Breast epithelium (tissue), 4 donors: ENCODE measurements at places on chromosomes 3 and 15. TPM values are rescaled to one million over a fixed set of nuclear protein-coding genes. Genes with fewer than 3 reads are reported as not detected.

Gene PCLAF
- 0.59 TPM for total RNA-seq

Gene CX3CR1
- total RNA-seq, result 2.8 TPM

Gene SCG5
- total RNA-seq, result not detected

- H3K4me1 ChIP-seq, result peaks cover 7% of the 10 kb centered on the region
- H3K4me3 ChIP-seq, result no peak overlapping the region
- no peak for DNase-seq
- H3K36me3 ChIP-seq, result no peaks in the 10 kb centered on the region
Measured at GRCh38 chr15:83887961-83888360, 234.0 kb downstream of the ADAMTSL3 start.

DNA sequence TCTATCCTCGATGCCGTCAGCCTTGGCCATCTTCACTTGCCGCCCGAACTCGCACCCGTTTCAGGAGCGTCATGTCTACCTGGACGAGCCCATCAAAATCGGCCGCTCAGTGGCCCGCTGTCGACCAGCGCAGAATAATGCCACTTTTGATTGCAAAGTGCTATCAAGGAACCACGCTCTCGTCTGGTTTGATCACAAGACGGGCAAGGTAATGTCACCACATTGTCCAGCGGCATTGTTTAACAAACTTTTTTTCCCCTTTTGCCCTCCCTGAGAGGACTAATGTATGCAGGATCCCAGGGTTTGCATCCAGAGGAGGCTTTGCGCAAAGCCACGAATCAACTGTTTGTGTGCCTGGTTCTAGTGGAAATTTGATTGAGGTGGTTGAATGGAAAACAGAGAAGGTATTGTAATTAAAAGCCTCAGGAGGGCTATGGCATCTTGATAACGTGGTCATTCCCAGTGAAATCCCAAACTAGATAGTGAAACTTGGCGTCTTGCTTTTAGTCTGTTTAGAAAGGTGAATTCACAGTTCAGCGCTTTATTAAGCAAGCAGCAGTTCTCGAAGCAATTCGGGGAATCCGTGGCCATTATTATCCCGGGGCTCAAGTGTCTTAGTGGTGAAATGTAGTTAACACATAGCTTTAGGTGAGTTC, 1.7 kb downstream of the SLMAP start:
- peak overlapping the region; percentile 95 for H3K27ac ChIP-seq
- no peaks in the 10 kb centered on the region for H3K27me3 ChIP-seq
- DNase-seq, result no peak

- DNase-seq, result no peak
- no peaks in the 10 kb centered on the region for H3K36me3 ChIP-seq
- H3K27me3 ChIP-seq, result no peaks in the 10 kb centered on the region
- no peaks in the 10 kb centered on the region for H3K4me1 ChIP-seq
- H3K4me3 ChIP-seq, result no peak overlapping the region
- no peak overlapping the region for H3K27ac ChIP-seq
Measured at GRCh38 chr3:58254144-58254543, 16.6 kb downstream of the ABHD6 start.

- H3K4me1 ChIP-seq, result no peaks in the 10 kb centered on the region
- H3K27ac ChIP-seq, result no peak overlapping the region
- H3K4me3 ChIP-seq, result no peak overlapping the region
- no peaks in the 10 kb centered on the region for H3K27me3 ChIP-seq
- H3K36me3 ChIP-seq, result no peaks in the 10 kb centered on the region
Measured at GRCh38 chr15:60620708-60621107, 141.8 kb upstream of the ICE2 start.

DNA sequence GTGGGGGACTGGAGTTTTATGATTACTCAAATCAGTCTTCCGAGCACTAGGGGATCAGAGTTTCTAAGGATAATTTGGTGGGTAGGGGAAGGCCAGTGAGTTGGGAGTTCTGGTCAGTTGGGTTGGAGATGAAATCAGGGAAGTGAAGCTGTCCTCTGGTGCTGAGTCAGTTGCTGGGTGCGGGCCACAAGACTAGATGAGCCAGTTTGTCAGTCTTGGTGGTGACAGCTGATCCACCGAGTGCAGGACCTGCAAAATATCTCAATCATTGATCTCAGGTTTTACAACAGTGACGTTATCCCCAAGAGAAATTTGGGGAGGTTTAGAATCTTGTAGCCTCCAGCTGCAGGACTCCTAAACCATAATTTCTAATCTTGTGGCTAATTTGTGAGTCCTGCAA, 249.4 kb downstream of the FAM43A start:
- H3K27me3 ChIP-seq, result no peaks in the 10 kb centered on the region
- H3K27ac ChIP-seq, result no peak overlapping the region
- no peak overlapping the region for H3K4me3 ChIP-seq
- H3K4me1 ChIP-seq, result no peaks in the 10 kb centered on the region
- H3K36me3 ChIP-seq, result no peaks in the 10 kb centered on the region

GRCh38 chr3:185153861-185154629, 1.2 kb upstream of the C3orf70 start:
- DNase-seq, result no peak
- H3K4me1 ChIP-seq, result peaks cover 6% of the 10 kb centered on the region
- H3K4me3 ChIP-seq, result no peak overlapping the region
- peak overlapping the region; percentile 40 for H3K27ac ChIP-seq

DNA sequence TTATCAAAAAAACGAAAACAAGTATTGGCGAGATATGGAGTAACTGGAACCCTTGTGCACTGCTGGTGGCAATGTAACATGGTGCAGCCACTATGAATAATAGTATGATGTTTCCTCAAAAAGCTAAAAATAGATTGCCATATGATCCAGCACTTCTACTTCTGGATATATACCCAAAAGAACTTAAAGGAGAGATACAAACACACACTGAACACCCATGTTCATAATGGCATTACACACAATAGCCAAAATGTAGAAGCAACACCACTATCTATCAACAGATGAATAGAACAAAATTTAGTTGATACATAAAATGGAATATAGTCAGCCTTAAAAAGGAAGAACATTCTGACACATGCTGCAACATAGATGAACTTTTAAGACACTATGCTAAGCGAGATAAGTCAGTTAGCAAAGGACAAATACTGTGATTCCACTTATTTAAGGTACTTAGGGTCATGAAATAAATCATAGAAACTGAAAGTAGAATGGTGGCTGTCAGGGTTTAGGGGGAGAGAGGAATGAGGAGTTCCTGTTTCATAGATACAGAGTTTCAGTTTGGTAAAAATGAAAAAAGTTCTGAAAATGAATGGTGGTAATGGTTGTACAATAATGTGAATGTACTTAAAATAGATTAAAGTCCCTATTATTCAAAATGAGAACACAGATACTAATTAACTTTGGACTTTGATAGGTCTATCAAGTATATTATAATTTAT, 59.4 kb upstream of the IMPG2 start:
- H3K4me3 ChIP-seq, result no peak overlapping the region
- no peaks in the 10 kb centered on the region for H3K27me3 ChIP-seq
- H3K36me3 ChIP-seq, result no peaks in the 10 kb centered on the region
- no peaks in the 10 kb centered on the region for H3K4me1 ChIP-seq

DNA sequence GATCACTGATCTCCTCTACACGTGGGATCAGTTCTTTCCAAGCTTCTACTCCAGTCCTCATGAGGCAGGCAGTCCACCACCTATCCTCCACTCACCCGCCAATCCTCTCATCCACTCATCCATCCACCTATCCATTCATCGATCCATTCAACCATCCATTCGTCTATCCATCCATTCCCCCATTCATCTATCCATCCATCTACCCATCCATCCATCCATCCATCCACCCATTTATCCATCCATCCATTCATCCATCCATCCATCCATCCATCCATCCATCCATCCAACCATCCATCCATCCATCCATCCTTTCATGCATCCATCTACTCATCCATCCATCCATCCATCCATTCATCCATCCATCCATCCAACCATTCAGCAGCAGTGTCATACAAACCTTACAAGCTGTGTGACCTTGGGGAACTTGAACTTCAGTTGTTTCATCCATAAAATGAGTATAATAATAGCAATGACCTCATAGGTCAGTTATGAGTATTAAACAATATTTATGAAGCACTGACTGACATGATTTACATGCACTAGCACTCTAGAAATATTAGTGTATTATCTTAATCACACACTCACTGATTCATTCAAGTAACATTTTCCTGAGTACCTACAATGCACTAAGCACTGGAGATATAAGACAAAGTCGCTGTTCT, 55.0 kb downstream of the TLE3 start:
- H3K36me3 ChIP-seq, result no peaks in the 10 kb centered on the region
- DNase-seq, result no peak
- no peaks in the 10 kb centered on the region for H3K27me3 ChIP-seq
- no peaks in the 10 kb centered on the region for H3K4me1 ChIP-seq
- no peak overlapping the region for H3K27ac ChIP-seq
- H3K4me3 ChIP-seq, result no peak overlapping the region

Gene SEMA5B
- total RNA-seq, result 0.15 TPM

DNA sequence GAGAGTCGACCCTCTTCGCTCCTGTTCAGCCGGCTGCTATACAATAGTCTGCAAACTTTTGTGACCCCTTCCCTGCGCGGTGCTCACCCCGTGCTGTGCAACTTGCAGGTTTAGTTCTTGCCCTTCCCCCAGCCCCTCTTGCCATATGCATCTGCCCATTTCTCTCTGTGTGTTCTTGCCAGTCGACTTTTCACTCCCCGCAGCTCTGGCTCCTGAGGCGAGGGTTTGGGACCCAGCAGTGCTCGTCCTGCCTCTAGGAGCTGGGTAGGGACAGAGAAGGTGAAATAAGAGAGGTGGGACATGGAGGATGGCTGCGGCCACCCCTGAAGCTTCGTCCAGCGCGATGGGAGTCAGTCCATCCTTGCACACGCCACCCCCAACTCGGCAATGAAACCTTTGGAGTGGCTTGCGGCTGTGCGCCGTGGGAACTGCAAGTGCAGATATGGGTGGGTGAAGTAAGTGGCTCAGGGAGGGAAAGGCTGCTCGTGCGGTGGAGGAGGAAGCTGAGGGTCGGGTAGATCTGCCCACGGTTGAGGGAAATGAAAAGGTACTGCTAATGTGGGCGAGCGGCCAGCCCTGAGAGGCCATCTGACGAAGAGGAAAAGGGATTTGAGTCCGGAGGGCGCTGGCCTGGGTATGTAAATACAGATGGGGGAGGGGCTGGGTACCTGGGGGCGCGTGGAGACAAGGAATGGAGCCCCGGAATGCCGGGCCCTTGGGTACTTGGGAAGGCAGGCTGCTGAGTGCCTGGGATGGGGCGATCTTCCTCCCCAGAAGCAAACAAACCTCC, 1.0 kb downstream of the LRRC3B start:
- H3K27me3 ChIP-seq, result no peaks in the 10 kb centered on the region
- H3K36me3 ChIP-seq, result no peaks in the 10 kb centered on the region
- peak overlapping the region; percentile 19 for H3K27ac ChIP-seq
- DNase-seq, result no peak

DNA sequence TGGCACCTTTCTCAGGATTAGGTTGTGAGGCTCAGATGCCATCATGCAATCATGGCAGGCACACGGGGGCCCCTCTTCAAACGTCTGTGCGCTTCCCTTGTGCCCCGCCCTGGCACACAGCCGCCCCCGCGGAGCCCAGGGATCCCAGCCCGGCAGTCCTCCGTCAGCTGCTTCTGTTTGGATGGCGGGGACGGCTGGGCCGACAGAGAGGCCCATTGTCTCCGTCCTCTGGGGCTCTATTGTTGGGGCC, 849 bp upstream of the HDAC11 start:
- H3K36me3 ChIP-seq, result no peaks in the 10 kb centered on the region
- DNase-seq, result no peak
- no peaks in the 10 kb centered on the region for H3K4me1 ChIP-seq
- H3K27ac ChIP-seq, result peak overlapping the region; percentile 96
- H3K27me3 ChIP-seq, result no peaks in the 10 kb centered on the region

DNA sequence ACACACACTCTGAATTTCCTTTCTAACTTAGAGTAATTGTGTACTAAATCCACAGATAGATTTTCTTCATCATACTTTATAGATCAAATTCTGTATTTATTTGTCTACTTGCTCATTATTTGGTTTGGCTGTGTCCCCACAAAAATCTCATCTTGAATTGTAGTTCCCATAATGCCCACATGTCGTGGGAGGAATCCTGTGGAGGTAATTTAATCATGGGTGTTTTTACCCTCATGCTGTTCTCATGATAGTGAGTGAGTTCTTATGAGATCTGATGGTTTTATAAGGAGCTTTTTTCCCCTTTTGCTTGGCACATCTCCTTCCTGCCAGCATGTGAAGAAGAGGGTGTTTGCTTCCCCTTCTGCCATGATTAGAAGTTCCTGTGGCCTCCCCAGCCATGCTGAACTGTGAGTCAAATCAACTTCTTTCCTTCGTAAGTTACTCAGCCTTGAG, 198.3 kb upstream of the TGFBR2 start:
- no peak overlapping the region for H3K4me3 ChIP-seq
- no peaks in the 10 kb centered on the region for H3K36me3 ChIP-seq
- H3K27me3 ChIP-seq, result no peaks in the 10 kb centered on the region
- H3K27ac ChIP-seq, result no peak overlapping the region
- no peak for DNase-seq

DNA sequence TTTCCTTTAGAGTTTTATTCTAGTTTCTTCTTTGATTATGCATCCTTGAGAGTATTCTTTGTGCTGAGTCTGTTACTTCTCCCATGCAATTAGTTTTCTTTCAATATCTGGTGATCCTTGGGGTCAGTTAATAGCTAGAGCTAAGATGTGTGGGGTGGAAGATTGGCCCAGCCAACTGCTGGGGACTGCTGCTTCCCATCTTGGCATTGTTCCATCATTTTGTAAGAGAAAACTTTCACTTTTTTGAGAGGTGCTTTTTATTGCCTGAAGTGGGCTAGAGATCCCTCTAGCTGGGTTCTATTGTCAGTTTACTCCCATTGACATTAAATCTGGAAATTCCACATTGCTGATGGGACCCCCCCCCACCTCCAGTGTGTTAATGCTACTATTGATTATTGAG, 15.4 kb downstream of the BCL2L10 start:
- no peak for DNase-seq
- H3K36me3 ChIP-seq, result no peaks in the 10 kb centered on the region
- no peak overlapping the region for H3K27ac ChIP-seq

Gene NDUFAF3
- total RNA-seq, result 164 TPM

DNA sequence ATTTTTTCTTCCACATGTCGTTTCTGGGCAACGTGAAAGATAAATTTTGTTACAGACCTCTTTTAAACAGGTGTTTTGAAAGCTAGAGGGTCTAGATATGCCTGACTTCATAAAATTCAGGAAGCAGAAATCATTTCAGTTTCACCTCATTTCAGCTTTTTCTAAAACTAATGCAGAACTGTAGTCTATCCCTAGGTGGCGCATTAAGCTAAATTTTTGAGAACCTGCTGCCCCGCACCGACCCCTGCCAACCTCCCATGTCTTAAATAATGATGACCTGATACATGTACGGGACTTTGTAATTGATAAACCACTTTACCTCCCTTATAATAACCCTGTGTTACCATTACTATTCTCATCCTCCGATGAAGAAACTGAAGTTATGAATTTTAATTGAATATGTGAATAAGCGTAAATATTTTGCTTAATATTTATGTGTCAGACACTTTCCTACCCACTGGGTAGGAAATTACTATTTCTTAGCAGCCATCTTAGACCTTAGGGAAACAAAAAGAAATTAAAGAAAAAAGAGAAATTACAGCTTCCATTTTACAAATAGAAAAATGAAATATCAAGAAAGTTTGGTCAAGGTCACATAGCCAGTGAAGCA, 78.7 kb upstream of the GCNT3 start:
- no peak overlapping the region for H3K27ac ChIP-seq
- H3K4me3 ChIP-seq, result no peak overlapping the region
- H3K27me3 ChIP-seq, result no peaks in the 10 kb centered on the region
- H3K4me1 ChIP-seq, result no peaks in the 10 kb centered on the region
- DNase-seq, result no peak
- H3K36me3 ChIP-seq, result no peaks in the 10 kb centered on the region
